ENCODE measurements at places on chromosomes 4 and X.

GRCh38 chr4:5039800-5040199 is 11.5 kb upstream of the STK32B start:
- no peak for DNase-seq

GRCh38 chr4:67809502-67809901 is 55.3 kb upstream of the GNRHR start:
- DNase-seq, result no peak

DNA sequence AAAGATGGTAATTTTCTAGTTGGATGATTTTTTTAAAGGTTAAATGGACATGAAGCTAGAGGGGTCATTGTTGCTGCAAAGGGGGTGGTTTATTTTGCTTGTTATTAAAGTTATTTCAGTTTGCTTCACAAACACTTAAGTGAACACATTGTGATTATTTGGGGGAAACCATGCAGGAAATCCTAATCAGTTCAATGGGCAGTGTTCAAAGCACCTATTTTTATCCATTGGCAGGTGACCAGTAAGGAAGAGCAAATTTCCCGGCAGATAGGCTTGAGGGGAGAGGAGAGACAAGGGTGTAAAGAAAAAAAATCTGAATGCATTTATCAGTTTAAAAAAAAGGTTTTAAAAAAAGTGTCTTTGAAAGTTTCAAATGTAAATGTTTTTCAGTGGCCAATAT is 17.6 kb downstream of the GPR174 start:
- DNase-seq, result no peak

DNA sequence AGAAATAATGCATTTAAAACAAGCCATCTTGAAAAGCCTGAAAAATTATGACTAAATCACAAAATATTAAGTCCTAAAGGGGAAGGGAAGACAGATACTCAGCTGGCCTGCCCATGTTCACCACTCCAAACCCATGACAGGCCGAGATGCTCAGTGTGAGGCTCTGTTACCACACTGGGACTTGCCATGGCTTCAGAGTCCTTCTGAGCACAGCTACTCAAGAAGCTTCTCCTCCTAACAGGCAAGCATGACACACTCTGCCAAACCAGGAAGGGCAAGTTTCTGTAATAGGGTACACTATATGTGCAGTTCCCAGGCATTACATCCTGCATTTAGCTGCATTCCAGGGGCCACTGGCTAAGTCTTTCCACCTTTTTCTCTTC is 34.0 kb upstream of the CYBB start:
- no peak for DNase-seq

DNA sequence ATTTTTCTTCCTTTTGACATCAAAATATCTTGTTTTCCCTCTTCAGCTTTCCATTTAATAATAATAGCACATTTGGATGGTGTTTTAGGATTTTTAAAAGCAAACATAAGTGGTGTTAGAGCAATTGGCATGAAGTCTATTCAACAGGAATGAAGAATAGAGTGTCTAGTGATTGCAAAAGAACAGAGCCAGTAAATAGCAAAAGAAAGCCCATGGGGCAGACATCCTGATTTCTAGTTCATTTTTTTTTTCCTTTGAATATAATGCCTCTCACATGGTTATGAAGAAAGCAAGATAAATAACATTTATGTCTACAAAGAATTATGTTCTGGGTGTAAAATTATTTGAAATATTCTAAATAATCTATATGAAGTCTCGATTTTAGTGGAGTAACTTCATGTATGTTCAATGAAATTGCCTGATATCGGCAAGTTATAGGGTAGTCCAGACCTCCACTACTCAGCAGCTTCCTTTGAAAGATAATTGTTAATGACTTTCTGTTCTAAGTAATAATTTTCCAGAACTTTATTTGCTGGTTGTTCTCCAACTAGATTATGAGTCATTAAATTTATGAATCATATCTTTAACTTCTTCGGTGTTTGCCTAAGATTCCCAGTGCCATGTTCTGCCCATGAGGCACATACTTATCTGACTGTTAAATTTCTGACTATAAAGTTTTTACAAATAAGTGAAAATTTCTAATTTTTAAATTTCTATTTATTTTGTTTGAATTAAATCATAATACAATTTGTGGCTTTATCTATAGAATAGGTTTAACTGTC is 587.9 kb downstream of the TLL1 start:
- DNase-seq, result peak; percentile 36

DNA sequence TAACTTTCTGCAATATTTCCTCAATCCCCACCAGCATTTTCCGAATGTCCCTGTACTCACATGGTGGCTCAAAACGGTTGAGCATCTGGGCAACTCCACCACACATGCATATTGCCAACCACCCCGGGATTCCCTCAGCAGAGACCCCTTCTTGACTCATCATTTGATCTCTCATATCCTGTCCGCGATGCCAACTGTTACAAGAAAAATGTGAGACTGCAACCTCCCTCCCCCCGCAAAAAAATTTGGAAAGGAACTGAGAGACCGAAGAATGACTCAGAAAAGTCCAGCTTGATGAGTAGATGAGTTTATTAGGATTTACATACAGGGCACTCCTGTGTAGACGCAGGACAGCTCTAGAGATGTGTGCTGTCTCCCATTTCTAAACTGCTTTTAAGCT is 561.4 kb downstream of the ZIC3 start:
- DNase-seq, result peak; percentile 2

DNA sequence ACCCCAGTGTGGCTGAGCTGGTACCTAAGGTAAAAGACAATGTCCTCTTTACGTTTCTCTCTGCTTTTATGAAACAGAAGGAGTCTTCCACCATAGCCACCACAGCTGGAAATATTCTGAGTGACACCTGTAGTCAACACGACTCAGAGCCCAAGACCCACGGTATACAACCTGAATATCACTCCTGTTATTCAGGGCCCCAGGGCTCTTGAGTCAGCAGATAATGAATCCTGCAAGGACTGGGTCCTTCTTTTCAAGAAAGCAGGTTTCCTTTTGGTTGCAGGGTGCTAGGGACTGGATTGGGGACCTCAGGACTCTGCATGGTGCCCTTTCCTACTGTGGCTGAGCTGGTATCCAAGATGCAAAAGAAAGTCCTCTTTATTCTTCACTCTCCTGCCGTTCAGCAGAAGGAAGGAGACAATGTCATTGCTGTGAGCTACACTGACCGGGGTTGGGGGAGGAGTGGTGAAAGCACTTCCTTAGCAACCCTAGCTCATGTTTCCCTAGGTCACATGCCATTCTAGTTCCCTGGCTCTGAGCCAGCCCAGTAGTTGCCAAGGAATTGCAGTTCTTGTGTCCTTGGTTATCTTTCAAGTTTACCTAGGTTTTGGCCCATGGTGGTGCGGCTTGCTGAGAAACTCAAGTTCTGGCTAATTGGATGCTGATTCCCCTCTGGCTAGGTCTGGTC is 23.7 kb upstream of the UNC5C start:
- peak; percentile 5 for DNase-seq

GRCh38 chr4:122718281-122718680 is 14.2 kb upstream of the BBS12 start:
- no peak for DNase-seq

DNA sequence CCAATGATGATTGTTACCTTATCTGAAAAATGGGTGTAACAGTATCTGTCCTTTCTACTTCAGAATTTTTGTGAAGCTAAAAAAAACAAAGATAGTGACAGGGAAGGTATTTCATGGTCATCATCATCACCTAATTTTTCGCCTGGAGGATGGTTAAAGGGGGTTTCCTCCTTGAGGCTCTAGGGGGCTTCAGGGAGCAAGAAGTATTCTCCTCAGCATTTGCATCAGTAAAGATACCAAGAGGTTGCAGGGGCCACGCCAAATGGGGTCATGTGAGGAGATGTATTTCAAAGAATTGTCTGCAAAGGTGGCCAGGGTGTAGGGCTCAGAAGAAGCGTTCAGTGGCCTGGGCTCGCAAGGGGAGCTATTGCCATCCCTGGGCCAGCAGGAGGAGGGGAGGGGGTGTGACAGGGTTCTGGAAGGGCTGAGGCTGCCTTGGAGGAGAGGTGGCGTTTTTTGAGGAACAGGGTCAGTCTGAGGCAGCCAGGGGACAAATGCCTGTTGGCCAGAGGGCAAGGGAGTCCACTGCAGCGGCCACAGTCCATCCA is 7.3 kb upstream of the NSG1 start:
- DNase-seq, result no peak

GRCh38 chr4:114922592-114922933 is 190.9 kb downstream of the NDST4 start:
- DNase-seq, result no peak

GRCh38 chr4:165368114-165368513 is 10.7 kb upstream of the CPE start:
- DNase-seq, result no peak

- DNase-seq, result peak; percentile 24
Observed at GRCh38 chr4:183633476-183634400, 25.2 kb downstream of the RWDD4 start.

DNA sequence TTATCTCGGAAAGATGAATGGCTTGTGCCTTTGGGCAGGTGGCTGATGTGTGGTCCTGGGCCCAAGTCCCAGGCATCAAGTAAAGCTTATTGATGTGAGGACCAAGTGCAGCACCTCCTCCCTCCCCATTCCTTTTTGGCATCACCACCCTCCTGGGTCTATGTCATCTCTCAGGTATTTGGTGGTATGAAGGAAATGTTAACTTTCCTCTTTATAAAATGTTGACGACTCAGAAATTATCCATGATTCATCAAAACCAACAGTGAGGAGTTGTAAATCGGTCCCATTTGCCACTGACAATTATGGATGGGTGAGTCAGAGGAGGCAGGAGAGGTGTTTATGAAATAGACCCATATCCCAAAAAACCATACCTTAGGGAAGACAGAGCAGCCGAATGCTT is 229.4 kb upstream of the GATB start:
- DNase-seq, result peak; percentile 92

GRCh38 chrX:42975906-42976305 is 197.9 kb upstream of the PPP1R2C start:
- DNase-seq, result no peak

GRCh38 chr4:53043055-53043454 is 180.9 kb downstream of the RASL11B start:
- DNase-seq, result no peak

DNA sequence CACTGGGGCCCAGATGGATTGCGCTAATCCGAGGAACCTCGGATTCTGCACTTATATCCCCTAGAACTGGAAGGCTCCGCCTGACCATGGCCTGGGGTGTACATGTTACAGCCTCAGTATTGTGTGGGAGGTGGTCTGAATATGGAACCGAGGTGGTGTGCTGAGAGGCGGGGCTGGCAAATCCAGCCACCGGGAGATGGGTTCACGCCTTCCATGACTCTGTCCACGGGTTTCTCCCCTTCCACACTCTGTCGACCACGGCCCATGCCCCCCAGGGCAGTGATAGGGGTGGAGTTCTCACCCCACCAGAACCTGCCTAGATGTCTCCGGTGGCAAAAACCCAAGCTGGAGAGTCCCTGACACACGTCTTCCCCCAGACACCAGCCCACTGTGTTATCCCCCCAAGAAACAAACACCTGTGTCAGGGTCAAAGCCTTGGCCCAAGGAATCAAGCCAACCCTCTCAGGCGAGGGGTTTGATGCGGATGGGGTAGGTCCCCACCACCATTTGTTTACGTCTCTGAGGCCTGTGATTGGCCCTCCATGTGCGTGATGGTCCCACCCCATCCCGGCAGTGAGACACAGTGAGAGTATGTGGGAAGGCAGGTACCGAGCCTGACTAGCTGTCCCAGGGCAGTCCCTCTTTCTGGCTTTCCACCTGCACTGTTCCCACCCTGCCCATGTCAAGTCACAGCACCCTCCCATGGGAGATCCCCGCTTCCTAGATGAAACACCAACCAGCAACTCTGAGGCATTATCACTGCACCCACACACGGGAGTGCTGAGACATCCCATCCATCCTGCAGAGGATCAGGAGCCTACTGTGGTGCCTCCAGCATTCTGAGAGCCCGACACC is 6.6 kb upstream of the LOC101059915 start:
- DNase-seq, result no peak

- peak; percentile 65 for DNase-seq
Observed at GRCh38 chr4:147782087-147782781, 50.3 kb downstream of the ARHGAP10 start.

DNA sequence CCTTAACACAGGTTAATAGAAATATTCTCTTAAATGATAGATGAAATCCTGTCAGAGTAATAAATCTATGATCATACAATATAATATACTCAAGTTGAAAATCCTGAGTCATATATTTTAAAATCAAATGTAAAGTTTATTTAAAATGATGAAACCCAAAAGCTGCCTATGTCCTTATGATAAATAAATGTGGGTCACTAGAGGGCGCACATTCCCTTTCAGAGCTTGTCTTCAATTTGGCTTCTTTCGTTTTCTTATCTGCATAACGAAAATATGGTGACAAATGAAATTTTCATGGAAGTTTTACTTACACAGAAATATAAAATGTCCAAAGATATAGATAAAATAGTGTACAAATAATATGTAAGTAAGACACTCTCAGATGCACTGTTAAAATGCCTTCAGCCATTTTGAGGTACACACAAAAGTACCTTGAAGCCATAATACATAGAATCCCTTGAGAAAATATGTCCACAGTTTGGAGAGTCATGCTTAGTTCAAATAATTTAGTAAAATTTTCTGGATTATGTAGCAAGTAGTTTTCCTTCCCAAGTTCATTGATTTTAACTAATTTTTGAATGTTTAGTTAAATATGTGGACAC is 680.4 kb downstream of the DMD start:
- peak; percentile 14 for DNase-seq

DNA sequence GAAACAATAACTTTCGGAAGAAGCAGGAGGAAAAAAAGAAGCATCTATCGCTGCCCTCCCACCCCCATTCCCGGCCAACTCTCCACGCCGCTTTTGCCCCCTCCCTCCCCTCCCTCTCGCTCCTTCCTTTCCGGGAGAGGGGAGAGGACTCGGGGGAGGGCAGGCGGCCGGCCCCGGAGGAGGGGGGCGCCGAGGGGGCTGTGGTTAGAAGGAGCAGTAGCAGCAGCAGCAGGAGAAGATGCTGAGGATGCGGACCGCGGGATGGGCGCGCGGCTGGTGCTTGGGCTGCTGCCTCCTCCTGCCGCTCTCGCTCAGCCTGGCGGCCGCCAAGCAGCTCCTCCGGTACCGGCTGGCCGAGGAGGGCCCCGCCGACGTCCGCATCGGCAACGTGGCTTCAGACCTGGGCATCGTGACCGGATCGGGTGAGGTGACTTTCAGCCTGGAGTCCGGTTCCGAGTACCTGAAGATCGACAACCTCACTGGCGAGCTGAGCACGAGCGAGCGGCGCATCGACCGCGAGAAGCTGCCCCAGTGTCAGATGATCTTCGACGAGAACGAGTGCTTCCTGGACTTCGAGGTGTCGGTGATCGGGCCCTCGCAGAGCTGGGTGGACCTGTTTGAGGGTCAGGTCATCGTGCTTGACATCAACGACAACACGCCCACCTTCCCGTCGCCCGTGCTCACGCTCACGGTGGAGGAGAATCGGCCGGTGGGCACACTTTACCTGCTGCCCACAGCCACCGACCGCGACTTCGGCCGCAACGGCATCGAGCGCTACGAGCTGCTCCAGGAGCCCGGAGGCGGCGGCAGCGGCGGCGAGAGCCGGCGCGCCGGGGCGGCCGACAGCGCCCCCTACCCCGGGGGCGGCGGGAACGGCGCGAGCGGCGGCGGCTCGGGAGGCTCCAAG is 1.3 kb downstream of the PCDH7 start:
- DNase-seq, result peak; percentile 57

GRCh38 chr4:16608123-16608522 is 290.3 kb downstream of the LDB2 start:
- DNase-seq, result peak; percentile 58

GRCh38 chrX:148161701-148162100 is 180.6 kb downstream of the FMR1NB start:
- no peak for DNase-seq

GRCh38 chrX:65731684-65732289 is 64.3 kb downstream of the MSN start:
- no peak for DNase-seq
